Naive thymus-derived CD8-positive, alpha-beta T cell (primary cell): ENCODE measurements at places on chromosomes 16 and 17. TPM values are rescaled to one million over a fixed set of nuclear protein-coding genes. Genes with fewer than 3 reads are reported as not detected.

The NLE1 gene
- 16.7 TPM for total RNA-seq

The ZSCAN10 gene
- not detected for total RNA-seq

DNA sequence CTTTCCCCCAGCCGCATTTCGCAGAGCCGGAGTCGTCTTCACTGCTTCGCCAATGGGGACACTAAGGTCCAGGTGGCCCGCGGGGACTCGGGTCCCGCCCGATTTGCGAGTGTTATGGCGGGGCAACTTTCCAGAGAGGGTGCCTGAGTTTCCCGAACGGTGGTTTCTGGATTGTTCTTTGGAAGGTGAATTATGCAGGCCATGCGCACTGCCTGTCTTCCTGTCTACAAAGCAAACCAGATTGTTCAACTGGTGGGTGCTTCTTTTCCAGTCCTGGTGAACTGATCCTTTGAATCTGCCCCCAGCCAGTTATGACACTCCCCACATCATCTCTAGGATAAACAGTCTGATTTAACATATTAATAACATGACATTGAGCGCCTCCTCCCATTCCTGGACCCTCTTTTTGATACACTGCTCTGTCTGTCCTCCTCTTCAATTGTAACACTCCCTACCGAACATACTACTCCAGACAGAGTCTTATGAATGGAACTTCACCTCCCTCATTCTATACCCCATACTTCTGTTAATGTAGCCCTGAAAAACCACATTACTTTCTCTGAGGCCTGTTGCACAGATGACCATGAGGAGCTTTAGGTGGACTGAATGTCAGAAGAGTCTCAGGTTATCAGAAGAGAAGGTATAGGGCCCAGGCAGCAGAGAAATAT is 159.0 kb downstream of the RAB11FIP4 start:
- DNase-seq = no peak

DNA sequence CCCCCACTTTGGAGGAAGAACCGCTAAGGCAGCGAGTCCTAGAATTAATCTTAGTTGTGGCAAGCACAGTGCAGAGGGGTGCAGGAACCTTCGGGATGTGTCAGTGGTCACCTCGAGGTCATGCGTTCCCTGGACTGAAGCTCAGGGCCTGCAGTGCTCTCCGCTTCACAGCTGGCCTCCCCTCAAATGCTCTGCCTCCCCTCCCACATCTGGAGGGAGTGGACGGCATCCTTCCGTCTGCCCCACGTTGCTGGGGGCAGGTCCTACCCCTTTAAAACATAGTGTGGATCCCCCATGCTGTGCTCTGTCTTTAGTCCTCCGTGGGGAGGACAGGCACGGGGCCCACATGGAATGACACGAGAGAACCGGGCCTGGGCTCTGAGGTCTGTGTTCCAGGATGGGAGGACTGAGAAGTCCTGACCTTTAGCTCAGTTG is 99.5 kb upstream of the CDC42EP4 start:
- DNase-seq = no peak

DNA sequence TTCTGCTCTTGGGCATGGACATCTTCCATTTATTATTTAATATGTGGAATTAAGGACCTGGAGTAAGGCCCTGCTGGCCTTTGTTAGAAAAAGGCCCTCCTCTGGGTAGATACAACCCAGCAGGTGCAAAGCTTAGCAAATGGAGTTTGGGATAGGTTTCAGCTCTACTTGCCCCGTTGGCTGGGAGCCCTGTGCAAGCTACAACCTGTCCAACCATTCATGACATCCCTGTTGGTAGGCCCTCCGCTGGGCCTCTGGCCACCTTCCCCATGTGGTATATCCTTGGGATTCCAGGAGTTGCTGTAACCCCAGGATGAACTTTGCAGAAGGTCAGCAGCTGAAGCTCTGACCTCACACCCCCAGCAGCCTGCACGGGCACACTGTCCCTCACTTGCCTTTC is 6.4 kb downstream of the NGFR start:
- no peak for DNase-seq

The SHISA9 gene
- total RNA-seq = not detected

The CCDC43 gene
- 20.2 TPM for total RNA-seq

DNA sequence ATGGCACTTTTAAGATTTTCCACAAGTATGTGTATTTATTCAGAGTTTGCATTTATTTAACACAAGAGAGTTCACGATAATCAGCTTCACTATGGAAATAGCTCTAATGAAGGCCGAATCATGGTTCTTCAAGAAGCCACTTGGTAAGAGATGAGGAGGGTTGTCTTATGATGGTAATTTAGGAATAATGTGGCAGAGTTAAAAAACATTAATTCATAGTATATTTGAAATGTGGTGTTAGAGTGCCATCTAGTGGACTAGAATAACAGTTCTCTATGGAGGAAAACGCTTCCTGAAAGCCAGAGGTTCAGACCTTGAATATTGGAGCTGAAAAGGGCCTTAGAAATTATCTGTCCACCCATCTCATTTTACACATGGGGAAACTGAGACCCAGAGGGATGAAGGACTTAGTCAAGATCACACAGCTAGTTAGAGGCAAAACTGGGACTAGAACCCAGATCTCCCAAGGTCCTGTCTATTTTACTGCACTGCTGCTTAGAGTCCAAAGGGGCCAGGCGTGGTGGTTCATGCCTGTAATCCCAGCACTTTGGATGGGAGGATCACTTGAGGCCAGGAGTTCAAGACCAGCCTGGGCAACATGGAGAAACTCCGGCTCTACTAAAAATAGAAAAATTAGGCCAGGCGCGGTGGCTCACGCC is 33.8 kb upstream of the KPNB1 start:
- DNase-seq = peak; percentile 60

DNA sequence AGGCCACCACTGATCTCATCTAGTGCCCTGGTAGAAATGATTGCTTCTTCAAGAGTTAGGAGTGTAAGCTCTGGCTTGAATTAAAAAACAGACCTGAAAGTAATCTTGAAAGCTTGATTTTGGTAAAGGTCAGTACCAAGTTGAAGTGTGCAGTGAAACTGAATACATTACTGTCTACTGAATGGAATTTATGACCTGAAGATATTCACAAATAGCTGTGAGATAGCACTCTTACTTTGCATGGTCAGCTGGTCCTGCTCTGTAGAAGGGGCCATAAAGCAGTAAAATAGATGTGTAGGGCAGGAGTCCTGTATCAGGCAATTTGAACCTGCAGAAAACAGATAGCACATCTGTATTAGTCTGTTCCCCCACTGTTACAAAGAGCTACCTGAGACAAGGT is 78.6 kb downstream of the MYH13 start:
- DNase-seq = no peak

DNA sequence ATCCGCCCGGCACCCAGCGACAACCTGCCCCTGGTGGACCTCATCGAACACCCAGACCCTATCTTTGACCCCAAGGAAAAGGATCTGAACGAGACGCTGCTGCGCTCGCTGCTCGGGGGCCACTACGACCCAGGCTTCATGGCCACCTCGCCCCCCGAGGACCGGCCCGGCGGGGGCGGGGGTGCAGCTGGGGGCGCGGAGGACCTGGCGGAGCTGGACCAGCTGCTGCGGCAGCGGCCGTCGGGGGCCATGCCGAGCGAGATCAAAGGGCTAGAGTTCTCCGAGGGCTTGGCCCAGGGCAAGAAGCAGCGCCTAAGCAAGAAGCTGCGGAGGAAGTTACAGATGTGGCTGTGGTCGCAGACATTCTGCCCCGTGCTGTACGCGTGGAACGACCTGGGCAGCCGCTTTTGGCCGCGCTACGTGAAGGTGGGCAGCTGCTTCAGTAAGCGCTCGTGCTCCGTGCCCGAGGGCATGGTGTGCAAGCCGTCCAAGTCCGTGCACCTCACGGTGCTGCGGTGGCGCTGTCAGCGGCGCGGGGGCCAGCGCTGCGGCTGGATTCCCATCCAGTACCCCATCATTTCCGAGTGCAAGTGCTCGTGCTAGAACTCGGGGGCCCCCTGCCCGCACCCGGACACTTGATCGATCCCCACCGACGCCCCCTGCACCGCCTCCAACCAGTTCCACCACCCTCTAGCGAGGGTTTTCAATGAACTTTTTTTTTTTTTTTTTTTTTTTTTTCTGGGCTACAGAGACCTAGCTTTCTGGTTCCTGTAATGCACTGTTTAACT is 1.0 kb downstream of the NOG start:
- peak; percentile 63 for DNase-seq

The SOX15 gene
- total RNA-seq = 0.55 TPM

DNA sequence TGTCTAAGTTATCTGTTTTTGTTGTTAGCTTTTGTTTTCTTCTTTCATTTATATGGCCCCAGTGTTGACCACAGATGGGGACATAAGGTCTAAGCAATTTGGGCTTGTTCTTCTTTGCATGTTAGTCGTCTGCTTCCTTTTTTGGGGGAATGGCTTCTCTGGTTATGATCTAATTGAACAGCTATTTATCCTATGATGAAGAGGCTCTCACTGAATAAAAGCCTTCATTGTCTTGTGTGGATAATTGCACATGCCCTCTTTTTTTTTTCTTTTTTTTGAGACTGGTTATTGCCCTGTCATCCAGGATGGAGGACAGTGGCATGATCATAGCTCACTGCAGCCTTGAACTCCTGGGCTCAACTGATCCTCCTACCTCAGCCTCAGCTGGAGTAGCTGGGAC is 13.7 kb downstream of the SMARCE1 start:
- DNase-seq = no peak

GRCh38 chr16:69476920-69477443 is 52.6 kb downstream of the CYB5B start:
- no peak for DNase-seq

DNA sequence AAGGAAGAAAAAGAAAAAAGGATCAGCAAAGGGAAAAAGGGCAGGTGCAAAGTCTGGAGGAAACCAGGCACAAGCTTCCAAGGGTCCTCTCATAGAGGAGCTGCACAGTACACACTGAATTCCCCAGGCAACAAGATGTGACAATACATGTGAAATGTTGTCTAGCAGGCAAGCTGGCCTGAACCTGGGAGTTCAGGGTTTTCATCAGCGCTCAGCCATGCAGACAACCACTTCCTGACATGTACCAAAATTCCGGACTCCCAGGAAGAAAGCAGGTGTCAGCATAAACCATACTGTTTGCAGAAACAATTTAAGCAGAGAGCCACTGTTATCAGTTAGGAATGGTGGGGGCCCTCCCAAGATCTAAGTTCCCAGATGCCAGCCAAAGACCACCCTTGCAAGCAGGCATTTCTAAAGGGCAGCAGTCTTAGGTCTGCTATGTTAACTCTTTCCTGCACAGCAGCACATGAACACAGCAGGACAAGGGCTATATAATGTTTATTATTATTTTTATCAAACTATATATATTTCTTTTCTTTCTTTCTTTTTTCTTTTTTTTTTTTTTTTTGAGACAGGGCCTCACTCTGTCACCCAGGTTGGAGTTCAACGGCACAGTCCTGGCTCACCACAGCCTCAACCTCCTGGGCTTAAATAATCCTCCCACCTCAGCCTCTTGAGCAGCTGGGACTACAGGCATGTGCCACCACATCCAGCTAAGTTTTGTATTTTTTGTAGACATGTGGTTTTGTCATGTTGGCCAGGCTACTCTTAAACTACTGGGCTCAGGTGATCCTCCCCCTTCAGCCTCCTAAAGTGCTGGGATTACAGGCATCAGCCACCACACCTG is 10.1 kb downstream of the TK2 start:
- no peak for DNase-seq

GRCh38 chr16:83924686-83925085 is 25.8 kb downstream of the MLYCD start:
- DNase-seq = no peak

GRCh38 chr16:920717-921116 is 50.1 kb downstream of the LMF1 start:
- DNase-seq = no peak

The CLEC3A gene
- not detected for total RNA-seq

DNA sequence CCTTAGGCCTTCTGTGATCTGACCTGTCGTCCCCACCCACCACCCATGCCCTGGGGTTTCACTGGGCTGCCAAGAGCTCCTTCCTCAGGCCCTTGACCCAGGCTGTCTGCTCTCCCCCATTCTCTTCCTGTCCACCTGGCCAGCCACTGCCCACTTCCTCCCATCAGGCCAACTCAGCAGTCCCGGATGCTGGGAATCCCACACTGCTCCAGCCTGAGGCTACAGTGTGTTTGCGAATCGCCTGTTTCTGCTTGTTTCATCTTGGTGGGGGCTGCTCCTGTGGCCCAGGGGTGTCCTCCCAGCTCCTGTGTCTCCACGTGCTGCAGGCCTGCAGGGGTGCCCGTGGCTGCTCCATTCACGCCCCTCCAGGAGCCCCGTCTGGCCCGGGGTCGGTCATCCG is 839 bp upstream of the METRN start:
- no peak for DNase-seq

DNA sequence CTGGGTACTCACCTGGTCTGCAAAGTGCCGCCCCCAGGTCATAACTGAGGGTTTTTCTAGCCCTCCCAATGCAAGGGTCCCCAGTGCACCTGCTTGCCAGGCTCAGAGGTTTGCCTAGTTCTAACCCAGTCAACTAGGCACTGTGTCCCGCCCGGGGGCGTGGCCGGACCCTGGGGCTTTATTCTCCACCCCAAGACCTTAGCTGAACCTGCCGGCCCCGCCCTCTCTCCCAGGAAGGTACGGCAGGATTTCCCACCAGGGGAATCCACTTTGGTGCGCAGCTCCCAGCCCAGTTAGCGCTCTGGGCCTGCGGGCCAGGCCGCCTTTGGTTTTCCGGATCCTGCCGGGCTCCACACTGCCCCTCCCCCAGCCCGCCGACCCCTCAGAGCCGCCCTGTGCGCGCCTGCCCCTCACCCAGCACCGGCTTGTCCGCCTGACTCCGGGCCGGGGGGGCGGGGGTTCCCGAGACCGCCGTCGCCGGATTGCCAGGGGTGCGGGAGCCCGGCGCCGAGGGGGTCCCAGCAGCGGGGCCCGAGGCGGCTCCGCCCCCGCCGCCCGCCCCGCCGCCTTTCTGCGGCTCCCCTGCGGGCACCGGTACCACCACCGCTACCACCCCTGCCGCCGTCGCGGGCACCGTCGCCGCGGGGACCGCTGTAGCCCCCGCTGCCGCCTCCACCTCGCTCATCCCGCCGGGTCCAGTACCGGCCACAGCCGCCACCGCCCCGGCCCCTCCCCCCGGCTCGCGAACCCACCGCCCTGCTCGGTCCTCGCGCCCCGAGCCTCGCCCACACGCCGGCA is 424 bp downstream of the YBX2 start:
- peak; percentile 21 for DNase-seq

GRCh38 chr17:81239714-81240555 is 817 bp downstream of the NDUFAF8 start:
- DNase-seq = peak; percentile 33

- DNase-seq = no peak
Observed at GRCh38 chr17:3951420-3951819, 12.8 kb downstream of the ATP2A3 start.

GRCh38 chr17:64174686-64175456 is 44.9 kb upstream of the ERN1 start:
- DNase-seq = no peak
